A673 (cell line): ENCODE measurements at places on chromosomes 6 and 20.

GRCh38 chr6:14957355-14958059 lies 288.4 kb upstream of the JARID2 start:
- no peak for DNase-seq

- no peak for DNase-seq
Measured at GRCh38 chr20:60754856-60755255, 497.2 kb upstream of the CDH4 start.

DNA sequence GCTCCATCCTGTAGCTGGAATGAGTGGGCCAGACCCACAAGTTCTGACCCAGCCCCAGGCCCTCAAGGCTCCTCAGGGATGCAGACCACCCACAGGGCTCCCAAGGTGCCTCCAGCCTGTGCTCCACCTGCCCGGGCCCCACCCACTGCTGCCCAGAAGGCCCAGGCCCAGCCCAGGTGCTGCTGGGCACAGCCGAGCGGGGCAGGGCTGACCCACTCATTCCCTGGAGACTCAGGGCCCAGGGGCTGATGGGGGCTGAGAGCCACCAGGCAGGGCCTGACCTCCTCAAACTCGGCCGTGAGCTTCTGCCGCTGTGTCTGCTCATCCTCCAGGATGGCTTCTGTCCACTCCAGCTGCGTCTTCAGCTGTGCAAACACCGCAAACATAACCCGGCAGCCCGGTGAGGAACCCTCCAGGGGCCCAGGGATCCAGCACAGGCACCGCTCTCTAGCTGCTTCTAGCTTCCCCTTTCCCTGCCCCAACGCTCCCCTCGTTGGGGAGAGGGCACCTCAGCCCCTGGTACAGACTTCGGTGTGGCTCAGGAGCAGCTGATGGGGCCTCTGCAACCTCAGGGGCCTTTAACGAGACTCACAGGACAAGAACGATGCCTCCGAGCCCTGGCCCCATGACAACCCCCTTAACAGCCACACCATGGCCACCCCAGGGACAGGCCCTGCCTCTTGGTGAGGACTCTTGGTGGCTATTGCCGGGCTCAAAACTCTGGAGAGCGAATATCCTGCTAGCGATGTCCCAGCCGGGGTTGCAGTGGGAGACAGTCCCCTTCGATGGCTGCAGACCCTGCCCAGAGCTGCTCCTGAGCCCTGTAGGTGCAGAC lies 46.0 kb downstream of the DSTN start:
- DNase-seq = no peak

DNA sequence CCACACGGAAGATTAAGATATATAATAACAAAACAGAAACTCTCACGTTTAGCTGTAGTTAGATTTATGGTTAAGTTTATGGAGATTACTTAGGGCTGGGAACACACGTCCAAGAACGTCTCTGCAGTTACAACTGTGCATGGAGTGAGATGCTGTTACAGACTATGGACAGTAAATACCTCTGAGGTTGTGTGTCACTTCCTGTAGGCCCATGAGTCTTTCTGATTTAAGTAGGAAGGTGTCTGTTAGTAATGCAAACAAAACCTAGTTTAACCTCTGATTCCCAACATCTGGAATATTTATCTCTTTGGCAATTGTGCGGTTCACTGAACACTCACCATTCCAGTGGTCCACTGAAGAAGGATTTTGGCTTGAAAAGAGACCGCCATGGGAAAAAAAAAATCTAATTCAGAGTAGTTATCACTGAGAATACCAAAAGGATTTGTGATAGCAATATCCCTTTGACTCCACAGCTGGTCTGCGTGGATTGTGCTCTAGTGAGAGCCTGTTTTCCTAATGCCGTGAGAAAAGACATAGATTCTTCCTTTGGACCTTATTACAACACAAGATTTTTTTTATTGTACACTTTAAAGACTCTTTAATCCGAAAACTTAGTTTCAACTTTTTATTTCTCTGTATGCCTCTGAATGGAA lies 478.2 kb upstream of the CITED2 start:
- no peak for DNase-seq

- no peak for DNase-seq
Measured at GRCh38 chr6:29943053-29943966, 978 bp downstream of the HLA-A start.

- DNase-seq = no peak
Measured at GRCh38 chr6:157069585-157069984, 253.7 kb downstream of the TMEM242 start.

DNA sequence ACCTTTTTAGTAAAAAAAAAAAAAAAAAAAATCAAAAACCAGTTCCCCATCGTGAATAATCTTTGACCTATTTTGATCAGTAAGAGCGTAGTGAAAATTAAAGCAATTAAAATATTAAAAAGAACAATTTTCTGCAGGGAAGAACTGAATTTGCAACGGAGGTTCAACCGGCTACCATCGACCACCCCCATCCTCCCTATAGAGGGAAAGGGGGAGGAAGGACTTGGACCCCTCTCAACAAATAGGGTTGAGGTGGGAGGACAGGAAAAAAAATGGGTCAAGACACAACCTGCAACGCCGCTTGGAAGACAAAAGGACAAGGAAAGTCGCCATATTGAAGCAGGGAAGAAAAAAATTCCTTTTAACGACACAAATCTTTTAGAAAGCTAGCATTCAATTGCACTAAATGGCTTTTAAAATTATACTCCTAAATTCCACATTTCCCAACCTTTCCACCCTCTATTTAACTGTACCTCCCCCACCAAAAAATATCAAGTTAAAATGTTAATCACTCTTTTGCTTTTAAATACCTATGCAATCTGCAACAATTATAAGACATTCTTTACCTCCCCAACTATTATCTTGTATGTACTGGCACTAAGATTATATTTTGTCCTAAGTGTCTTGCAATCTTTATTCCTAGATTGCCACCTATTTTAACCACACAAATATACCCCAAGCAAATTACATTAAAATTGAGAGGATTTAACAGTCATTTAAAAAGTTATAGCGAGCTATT lies 1.7 kb downstream of the PPP1R10 start:
- DNase-seq = peak; percentile 91

DNA sequence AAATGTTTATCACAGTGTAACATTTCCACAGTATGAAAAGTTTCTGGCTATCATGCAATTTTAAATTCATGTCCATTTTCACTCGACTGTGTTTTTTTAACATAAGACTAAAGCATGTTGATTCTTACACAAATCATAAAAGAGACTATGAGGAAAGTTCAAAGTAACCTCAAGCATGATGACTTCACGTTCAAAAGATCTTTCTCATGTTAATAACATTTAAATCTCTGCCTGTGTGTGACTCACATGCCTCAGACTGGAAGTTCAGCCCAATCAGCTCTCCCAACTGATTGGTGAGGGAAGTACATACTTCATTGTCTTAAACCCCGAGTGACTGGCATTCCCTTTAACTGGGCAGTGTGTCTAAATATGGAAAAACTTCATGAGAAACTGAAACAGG lies 37.4 kb downstream of the ATXN1 start:
- peak; percentile 82 for DNase-seq

- no peak for DNase-seq
Measured at GRCh38 chr6:16109659-16110305, 19.1 kb upstream of the MYLIP start.

DNA sequence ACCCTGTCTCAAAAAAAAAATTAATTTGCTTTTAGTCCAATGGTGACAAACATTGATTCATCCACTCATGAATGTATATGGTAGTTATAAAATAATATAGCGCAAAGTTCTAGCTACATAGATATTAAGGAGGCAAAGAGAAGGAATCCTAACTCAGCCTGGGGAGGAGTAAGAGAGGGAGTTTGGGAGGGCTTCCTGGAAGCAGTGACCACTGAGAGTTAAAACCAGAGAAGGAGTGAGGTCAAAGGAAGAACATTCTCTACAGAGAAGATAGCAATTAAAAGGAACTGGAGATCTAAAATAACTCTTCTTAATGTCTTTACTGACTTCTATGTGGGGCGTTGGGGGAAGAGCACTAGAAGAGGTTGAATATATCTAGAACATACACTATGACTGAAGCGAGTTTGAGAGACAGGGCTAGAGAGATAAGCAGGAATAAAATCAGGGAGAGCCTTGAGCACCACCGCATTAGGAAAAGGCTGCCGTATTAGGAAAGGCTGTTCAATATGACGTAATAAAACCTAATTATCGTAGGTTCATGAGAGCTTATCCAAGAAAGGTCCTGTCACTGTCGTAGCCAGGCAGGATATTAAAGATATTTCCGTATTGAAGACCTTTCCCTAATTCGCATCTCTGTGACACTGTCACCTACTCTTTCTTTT lies 81.8 kb upstream of the CNKSR3 start:
- no peak for DNase-seq

DNA sequence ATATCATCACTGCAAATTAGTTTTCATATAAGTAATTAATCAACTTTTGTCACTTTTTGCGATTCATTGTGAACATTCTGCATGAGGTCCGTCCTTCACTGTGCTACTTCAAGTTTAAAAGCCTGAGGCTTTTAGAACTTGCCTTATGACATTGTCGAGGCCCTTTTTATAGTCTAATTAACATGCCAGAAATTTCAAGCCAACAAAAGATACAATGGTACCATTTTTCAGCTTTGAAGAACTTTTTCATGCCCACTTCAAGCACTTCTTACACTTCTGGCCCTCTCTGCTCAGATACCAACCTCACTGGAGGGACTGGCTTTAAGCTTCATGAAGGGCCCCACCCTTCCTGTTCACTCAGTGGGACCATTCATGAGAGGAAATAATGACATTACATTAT lies 323.1 kb downstream of the TPBG start:
- DNase-seq = peak; percentile 94

DNA sequence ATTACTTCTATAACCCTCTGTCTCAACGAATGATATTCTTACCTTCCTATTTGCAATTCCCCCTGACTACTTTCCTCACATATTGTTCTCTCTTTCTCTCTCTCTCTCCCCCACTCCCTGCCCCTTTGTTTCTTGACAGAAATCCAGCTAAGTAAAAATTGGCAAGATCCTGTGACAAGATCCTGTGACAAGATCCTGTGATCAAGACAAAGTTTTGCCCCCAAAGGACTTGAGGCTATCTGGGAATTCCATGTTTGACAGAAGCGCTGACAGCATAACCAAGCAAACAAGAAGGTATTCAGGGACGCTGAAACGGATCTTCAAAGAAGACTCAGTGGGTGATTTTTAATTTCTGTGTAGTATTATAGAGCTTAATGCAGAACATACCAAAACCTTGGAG lies 5.5 kb upstream of the HBS1L start:
- no peak for DNase-seq

GRCh38 chr6:139473731-139474130 lies 99.3 kb upstream of the CITED2 start:
- no peak for DNase-seq

- no peak for DNase-seq
Measured at GRCh38 chr6:106488494-106489370, 128.2 kb downstream of the CRYBG1 start.

DNA sequence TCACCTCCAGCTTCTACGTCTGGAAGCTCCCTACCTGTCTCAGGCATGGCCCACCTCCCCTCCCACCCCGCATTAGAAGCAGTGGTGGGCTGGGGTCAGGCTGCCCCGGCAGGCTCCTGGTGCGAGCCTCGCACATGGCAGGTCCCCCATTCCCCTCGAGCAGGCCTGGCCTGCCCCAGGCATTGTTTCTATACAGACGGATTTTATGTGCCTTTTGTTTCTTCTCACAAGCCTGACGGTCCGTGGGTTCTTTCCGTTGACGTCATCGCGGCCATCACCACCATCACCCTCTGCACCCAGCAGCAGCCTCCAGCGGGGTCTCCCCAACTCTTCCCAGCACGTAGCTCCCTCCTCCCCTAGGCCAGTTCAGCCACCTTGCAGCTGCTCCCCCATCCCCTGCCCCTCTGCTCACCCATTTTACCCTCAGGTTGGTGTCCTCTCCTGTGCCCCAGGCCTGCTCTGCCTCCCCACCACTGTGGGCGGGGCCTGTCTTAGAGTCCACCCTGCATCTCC lies 4.6 kb downstream of the CST7 start:
- no peak for DNase-seq

GRCh38 chr20:10076126-10077080 lies 41.6 kb downstream of the ANKEF1 start:
- DNase-seq = no peak

- no peak for DNase-seq
Measured at GRCh38 chr6:142545147-142545546, 243.3 kb downstream of the ADGRG6 start.
